Ecto neural progenitor cell (in vitro differentiated cells): ENCODE measurements at places on chromosomes 1 and 21.
A peak's percentile ranks its signal among the peaks of the same experiment; 100 is the strongest.

DNA sequence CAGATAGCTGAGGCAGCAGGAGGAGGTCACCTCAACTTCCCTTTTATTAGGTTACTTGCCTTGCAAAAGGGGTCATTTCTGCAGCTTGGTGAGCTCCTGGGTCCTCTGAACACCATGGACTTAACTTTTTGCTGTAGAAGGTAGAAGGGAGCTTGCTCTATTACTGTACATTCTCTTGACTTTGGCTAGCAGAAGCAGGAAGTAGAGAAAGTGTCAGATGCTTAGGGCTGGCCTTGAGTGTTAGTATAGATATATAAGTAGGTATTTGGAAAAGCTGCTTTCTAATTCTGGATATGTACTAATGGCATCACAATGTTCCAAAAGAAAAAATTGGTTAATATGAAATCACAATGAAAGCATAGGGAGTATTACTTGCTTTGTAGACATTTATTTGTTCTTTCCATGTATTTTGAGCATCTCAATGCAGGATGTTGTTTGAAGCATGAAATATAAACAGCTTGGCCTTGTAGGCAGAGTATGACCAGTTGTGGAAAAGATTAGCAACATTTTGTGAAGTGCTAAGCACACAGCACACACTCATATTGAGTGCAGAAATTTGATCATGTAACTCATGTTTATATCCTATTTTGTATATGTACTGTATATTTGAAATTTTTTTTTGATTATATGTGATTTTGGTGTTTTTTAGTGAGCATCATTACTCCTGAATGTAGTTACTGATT is 108.8 kb downstream of the DYRK1A start:
- DNase-seq: no peak

GRCh38 chr1:87497380-87498203 is 168.9 kb downstream of the LMO4 start:
- no peak for DNase-seq

DNA sequence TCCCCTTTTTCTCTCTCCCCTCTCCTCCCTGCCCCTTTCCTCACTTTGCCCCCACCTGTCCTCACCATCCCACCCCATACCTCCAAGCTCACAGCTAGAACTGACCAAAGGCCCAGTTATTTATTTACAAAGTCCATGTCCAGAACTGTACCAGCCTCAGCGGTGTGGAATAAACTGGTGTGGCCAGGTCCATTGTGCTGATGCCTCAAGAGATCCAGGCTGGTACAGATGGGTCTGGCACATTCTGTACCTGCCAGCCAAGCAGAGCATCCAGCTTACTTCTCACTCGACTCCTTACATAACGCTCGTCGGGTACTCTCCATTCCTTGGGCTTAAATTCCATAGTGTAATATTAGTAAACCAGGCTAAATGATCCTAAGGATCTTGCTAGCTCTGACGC is 11.8 kb downstream of the PDZK1IP1 start:
- DNase-seq: no peak

DNA sequence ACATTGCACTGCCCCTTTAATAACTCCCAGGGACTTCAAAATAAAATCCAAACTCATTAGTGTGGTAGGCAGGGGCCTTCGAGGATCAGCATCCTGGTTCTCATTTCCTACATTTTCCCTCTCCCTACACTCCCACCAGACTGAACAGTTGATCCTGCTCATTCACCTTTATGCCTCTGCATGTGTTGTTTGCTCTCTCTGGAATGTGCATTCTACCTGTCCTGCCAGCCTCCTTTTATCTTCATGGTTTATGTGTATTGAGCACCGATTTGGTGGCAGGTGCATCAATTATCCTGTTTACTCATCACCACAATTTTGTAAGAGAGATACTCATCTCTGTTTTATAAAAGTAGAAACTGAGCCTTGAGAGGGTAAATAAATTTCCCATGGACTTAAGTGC is 125.0 kb downstream of the ADSS2 start:
- peak; percentile 12 for DNase-seq

DNA sequence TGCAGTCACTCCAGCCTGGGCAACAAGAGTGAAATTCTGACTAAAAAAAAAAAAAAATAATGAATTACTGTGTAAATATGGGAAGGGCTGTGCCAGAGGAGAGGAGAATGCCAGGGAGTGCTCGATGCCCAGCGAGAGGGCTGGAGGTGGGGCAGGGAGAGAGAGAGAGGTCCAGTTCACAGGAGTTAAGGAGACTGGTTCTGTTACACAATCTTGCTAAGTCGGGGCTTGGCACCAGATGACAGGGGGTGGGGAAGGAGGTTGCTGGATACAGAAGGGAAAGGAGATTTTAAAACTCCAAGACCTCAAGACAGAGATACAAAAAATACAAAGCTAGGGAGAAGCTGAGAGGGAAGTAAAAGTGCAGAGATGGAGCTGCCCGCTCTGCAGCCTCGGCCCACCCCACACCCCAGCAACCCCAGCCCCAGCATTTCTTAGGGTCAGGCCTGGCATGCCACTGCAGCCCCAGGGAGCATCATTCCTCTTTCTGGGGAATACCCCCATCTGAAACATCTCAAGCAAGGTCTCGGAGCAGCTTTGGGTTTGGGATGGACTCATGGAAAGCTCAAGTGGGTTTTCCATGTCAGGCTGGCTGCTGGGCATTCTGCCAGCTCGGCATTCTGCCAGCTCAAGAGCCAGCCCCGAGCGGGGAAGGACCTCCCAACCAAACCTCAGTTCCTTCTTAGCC is 991 bp downstream of the SELENBP1 start:
- no peak for DNase-seq

DNA sequence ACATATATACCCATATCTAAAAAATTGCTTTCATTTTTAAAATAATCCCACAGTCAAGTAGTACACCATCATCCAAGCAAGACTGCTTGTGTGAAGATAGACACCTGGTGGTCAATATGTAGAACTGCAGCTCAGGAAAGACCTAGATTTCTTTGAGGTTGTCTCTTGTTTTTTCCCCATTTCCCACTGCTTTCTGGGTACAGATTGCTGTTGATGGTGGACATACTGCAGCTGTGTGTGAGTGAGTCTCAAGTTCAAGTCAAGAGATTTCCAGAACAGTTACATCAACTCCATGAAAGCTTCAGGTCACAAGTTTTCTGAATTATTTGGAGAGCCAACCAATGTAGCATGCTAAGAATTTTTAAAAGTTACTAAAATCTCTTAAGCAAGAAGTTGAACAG is 306.4 kb downstream of the DUSP10 start:
- DNase-seq: no peak
